Amniotic stem cell (primary cell): ENCODE measurements at places on chromosomes 4 and X.

DNA sequence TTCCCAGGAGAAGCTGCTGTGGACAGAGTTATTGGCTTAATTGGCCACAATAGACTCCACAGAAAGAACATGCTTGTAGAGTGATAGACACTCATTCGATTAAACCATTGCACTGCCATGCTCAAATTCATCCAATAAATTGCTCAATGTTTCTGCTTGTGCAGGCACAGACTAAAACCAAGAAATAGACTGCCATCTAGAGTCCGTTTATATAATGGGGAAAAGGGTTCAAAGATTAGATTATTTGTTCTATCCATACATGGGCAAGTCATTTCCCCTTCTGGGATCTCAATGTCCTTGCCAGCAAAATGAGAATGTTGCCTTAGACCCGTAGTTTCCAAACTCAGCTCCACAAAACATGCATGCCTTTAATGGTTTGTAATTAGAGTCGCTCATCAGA is 8.7 kb downstream of the SMIM10 start:
- DNase-seq, result peak; percentile 20

DNA sequence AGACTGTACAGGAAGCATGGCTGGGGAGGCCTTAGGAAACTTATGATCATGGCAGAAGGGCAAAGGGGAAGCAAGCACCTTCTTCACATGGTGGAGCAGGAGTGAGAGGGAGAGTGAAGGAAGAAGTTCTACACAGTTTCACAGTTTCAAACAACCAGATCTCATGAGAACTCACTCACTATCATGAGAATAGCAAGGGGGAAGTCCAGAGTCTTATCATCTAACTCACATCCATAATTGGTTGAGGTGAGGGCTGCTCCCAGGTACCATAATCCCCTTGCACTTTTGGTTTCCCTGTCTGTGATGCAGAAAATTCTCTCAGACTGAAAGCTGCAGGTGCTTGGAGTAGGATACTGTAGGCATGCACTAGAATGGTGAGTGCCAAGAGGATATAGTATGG is 233.8 kb upstream of the CPEB2 start:
- DNase-seq, result no peak

- DNase-seq, result no peak
These were observed 55.6 kb downstream of the CYLC1 start for GRCh38 chrX:83916525-83916924.

DNA sequence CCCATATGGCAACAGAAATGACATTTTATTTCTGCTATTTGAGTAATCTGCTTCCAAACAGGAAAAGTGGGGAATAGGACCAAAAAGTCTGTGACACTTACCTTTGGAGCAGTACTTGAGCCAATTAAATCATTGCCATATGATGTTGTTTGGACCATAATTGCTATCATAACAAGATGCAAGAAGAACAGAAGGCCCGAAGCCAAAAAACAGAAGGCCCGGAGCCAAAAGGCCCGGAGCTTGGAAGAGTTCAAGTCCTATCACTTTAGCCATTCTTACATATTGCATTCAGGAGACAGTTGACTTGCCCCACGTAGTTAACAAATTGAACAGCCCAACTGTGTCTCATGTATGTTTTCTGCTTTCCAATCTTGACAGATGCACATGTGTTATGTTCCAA is 285.6 kb downstream of the ARHGAP24 start:
- DNase-seq, result no peak

DNA sequence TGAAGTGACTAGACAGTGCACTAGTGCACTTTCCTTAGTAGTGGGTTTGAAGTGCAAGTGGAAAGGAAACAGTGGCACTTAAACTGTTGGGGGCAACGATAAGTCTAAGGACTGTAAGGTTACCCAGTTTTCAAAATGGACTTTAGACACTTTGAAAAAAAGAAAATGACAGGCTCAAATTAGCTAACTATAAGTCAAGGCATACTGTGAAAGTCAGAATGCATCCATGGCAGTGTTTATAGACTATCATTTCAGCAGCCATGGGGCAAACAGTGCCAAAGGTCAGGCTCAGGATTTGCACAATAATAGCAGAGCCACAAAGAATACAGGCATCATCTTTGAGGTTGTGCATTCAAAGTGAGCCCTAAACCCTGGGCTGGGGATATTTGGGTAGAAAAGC is 104.4 kb downstream of the CXCL13 start:
- no peak for DNase-seq

GRCh38 chr4:165425629-165426028 is 46.8 kb downstream of the CPE start:
- no peak for DNase-seq

DNA sequence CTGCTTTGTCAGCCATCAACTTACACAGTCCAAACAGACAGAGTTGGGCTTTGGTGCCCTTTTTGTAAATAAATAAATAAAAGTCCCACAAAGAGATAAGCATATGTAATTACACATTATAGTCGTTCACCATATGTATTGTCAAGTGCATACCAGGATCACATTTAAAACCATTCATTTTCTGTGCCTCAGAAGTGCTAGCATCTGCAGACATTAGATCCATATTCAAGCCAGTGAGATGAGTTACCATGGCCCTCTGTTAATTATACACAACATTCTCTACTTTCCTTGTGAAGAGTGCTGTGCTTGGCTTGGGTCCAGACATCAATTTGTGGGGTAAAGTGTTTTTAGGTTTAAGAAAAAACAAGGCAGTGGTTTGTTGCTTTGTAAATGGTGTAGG is 76.8 kb downstream of the ENOX2 start:
- no peak for DNase-seq

GRCh38 chrX:71996826-71997225 is 86.2 kb downstream of the NHSL2 start:
- peak; percentile 15 for DNase-seq

- peak; percentile 3 for DNase-seq
These were observed 32.8 kb downstream of the FAM149A start for GRCh38 chr4:186137196-186137794.

DNA sequence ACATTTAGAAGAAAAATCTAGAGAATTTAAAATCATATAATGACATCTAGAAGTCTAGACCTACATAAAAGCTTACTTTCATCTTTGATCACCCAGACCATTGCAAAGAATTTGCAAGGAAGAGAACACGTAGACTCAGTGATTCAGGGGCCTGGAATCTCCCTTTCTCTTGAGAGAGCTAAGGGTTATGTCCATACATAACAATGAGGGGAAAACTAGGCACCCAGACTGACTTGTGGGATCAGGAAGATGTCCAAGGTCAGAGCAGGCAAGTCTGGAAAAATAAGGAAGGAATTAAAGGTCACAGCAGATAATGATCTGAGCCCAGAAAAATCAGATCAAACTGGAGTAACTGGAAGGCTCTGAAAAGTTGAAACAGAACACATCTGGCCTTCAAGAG is 198.4 kb upstream of the SFRP2 start:
- no peak for DNase-seq

DNA sequence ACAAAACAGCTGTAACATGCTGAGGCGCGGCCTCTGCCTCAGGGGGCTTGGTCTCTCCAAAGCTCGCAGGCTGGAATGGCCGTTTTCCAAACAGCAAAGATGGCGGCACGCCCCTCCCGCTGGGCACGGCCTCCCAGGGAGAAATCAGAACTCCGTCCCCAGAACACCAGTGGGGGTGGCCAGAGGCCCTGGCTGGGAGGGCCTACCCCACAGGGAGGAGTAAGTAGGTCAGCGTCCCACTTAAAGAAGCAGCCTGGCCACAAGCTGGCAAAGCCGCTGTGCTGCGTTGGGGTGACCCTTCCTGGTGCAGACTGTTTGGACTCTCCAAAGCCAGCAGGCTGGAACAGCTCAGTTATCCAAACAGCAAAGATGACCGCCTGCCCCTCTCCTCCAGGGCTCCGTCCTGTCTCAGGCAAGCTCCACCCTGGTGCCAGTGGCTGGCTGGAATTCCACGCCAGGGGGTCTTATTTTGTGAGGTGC is 862.8 kb downstream of the TRIML1 start:
- no peak for DNase-seq

GRCh38 chrX:21528076-21528475 is 130.1 kb downstream of the KLHL34 start:
- no peak for DNase-seq

DNA sequence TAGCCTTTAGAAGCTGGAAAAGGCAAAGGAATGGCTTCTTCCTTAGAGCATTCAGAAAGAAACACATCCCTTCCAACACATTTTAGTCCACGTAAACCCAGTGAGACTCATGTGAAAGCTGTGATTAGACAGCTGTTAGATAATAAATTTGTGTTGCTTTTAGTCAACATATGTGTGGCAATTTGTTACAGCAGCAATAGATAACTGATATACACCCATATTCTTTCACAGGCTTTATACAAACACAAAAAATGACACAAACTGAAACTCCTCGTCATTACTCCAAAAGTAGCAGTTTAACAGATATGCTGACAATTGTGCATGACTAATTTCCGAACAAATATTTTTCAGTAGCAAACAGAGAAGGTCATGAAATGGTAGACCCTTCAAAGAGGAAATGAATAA is 65.3 kb downstream of the ANTXR2 start:
- no peak for DNase-seq

GRCh38 chr4:108940149-108940548 is 177.3 kb upstream of the ETNPPL start:
- no peak for DNase-seq

DNA sequence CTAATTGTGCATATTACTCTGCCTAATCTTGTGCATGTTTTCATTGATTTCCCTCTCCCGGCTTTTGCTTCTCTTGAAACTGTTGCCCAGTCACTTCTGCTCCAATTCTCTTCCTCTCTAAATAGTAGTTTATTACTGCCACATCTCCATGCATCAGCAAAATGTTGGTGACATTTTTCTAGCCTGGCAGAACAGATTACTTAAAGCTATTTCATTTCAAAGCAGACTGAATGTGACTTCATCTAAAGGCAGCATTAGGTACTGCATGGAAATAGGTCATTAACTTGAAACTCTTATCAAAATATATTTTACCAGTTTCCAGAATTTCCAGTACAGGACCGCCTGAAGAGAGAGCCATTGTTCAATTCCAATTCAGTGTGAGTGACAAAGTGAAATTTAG is 52.4 kb downstream of the HPGDS start:
- DNase-seq, result no peak

- DNase-seq, result no peak
These were observed 18.4 kb upstream of the FAM47E start for GRCh38 chr4:76233083-76233482.

GRCh38 chr4:19494961-19495360 is 756.7 kb upstream of the SLIT2 start:
- no peak for DNase-seq

DNA sequence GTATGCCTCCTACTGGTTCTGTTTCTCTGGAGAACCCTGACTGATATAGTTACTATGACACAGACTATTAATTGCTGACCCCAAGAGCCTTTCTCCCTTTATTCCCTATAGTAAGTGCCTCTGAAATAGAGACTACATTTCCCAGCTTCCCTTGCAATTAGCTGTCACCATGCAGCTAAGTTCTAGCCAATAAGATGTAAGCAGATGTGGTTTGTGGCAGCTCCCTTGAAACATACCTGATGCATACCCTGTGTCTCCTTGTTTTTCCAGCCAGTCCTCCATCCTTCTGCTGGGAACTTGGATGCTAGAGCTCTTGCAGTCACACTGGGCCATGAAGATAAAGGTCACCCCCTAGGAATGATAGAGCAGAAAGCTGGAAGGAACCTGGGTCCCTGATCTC is 9.7 kb upstream of the TMEM165 start:
- no peak for DNase-seq

GRCh38 chr4:114264877-114265291 is 285.4 kb upstream of the ARSJ start:
- DNase-seq, result no peak

DNA sequence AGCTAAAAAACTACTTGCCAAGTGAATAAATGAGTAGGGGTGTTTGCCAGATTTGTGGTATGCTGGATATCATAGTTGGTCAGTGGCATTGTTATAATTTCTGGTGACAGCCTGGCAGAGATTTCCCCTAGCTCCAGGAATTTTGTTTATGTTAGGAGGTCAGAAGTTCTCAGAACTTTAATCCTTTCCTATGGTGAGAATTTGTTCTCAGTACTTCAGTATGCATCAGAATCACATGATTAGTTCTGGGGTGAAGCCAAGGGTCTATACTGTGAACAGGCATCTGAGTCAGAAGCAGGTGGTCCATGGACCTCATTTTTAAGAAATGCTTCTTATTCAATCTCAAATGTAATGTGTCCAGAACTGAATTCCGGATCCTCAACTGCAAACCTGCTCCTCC is 10.5 kb downstream of the RASSF6 start:
- DNase-seq, result no peak

- peak; percentile 50 for DNase-seq
These were observed 79.6 kb downstream of the COMMD8 start for GRCh38 chr4:47383829-47384427.

- DNase-seq, result no peak
These were observed 137.9 kb upstream of the MAMLD1 start for GRCh38 chrX:150225266-150225665.

- DNase-seq, result no peak
These were observed 44.3 kb downstream of the RASGEF1B start for GRCh38 chr4:81427344-81427821.

GRCh38 chr4:43325220-43325967 is 432.9 kb downstream of the GRXCR1 start:
- DNase-seq, result no peak

GRCh38 chr4:28443371-28443770 is 1582.7 kb downstream of the STIM2 start:
- DNase-seq, result no peak

- no peak for DNase-seq
These were observed 35.9 kb downstream of the MAGEA1 start for GRCh38 chrX:153214934-153215333.

GRCh38 chr4:38455092-38455862 is 208.7 kb upstream of the KLF3 start:
- no peak for DNase-seq

DNA sequence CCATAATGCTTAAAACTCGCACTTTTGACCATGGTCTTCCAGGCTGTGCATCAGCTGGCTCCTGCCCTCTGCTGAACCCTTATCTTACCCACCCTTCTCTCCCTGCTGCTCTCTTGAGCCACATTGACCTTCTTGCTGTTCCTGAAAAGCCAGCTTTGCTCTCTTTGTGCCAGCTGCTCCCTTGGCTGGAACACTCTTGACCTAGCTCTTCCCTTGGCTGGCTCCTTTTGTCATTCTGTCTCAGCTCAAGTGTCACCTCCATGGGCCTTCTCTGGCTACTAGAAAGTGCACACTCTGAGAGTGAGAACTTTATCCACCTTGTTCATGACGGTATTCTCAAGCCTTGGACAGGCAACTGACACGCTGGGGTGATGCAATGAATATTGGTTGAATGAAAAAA is 112.1 kb downstream of the MGST2 start:
- no peak for DNase-seq

DNA sequence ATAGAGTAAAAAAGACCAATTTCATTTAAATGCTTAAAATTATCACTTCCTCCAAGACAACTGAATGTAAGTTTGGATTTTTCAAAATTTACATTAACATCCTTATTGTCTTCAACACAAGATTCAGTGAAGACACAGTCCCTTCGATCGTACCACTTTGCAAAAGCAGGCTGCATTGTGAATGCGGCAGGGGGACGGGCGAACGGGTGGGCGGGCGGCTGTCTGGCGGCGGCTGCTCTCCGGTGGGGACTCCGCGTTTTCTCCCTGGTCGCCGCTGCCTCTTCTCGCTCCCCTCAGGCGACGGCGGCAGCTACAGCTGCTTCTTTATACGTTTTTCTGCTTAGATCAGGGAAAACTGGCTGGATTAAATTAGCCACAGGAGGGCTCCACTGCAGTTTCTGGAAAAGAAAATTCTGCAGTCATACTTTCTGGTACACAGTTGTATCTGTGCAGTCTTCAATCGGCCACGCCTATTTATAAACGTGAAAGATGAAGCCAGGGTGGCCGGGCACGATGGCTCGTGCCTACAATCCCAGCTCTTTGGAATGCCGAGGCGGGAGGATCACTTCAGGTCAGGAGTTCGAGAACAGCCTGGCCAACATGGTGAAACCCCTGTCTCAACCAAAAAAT is 33.9 kb upstream of the HPF1 start:
- DNase-seq, result peak; percentile 78
